Activated CD4-positive, alpha-beta T cell treated with anti-CD3 and anti-CD28 coated beads for 36 hours (primary cell): ENCODE measurements at places on chromosomes 5 and 9. TPM values are rescaled to one million over a fixed set of nuclear protein-coding genes. Genes with fewer than 3 reads are reported as not detected.

GRCh38 chr9:94760010-94760409 lies 33.5 kb downstream of the AOPEP start:
- no peak overlapping the region for H3K4me3 ChIP-seq
- no peak for DNase-seq
- no peak overlapping the region for H3K27ac ChIP-seq
- no peaks in the 10 kb centered on the region for H3K27me3 ChIP-seq
- peaks cover 7% of the 10 kb centered on the region for H3K36me3 ChIP-seq

- DNase-seq, result peak; percentile 51
- H3K4me1 ChIP-seq, result peaks cover 17% of the 10 kb centered on the region
- no peak overlapping the region for H3K27ac ChIP-seq
- H3K27me3 ChIP-seq, result peaks cover 28% of the 10 kb centered on the region
- no peak overlapping the region for H3K4me3 ChIP-seq
Observed at GRCh38 chr5:171601266-171601881, 181.9 kb downstream of the FGF18 start.

DNA sequence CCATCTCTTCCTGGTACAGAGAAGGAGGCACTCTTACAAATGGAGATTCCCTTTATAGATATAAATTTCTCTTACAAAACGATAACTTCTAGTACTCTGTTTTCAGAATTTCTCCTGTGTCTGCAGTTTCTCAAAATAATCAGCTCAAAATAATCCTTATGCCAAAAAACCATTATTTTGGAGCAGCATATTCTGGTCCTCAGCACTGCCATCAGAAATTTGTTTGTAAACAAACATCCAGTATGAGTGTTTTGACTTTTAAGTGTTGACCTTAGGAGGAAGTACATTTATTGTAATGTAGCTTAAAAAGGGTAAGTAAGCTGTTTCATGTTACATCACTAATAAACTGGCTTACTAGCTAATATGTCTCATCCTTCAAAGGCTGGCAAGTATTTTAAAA lies 52.8 kb upstream of the SNAPC3 start:
- no peak overlapping the region for H3K4me3 ChIP-seq
- no peaks in the 10 kb centered on the region for H3K4me1 ChIP-seq
- no peak overlapping the region for H3K27ac ChIP-seq
- H3K36me3 ChIP-seq, result no peaks in the 10 kb centered on the region
- DNase-seq, result no peak

The GRXCR2 gene
- total RNA-seq, result not detected

DNA sequence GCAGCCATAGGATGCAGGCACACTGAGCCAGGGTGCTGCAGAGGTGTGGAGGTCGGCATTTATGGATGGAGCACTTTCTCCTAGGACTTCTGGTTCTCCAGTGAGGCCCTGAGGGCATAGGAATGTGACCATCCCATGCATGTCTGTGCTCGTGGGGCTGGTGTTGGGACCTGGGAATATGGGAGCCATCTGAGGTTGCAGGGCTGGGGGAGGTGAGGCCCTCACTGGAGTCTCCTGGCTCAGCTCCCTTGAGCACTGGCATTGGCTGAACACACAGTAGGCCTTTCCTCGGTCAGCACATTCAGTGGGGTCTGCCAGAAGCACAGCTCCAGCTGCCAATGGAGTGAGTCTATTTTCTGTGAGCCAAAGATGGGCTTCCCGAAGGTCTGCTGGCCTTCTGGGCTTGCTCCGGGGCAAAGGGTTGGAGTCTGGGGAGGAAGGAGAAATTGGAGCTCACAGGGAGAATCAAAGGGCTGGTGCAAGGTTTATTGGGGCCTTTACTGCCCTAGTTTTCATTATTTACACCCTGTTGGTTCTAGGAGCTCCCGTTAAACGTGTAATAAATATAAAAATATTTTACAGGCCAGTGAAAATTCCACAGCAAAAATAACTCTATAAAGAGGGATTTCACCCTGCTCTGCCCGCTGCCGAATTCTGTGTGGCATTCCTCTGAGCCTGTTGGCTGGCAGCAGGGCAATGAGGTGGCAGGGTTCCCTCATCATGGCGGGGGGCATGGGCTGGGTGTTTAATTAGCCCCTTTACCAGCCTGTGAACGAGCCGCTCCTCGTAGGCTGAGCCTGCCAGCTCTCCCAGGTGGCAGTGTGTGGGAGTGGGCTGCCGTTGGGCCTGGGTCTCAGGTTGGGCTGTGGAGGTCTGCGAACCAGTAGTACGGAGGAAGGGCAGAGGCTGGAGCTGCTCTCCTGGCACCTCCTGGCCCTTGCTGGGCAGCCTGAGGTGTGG lies 31.6 kb upstream of the PITX1 start:
- H3K4me3 ChIP-seq, result no peak overlapping the region
- H3K4me1 ChIP-seq, result no peaks in the 10 kb centered on the region
- H3K36me3 ChIP-seq, result no peaks in the 10 kb centered on the region
- no peak for DNase-seq
- H3K27me3 ChIP-seq, result no peaks in the 10 kb centered on the region

The PCDHGA2 gene
- not detected for total RNA-seq

DNA sequence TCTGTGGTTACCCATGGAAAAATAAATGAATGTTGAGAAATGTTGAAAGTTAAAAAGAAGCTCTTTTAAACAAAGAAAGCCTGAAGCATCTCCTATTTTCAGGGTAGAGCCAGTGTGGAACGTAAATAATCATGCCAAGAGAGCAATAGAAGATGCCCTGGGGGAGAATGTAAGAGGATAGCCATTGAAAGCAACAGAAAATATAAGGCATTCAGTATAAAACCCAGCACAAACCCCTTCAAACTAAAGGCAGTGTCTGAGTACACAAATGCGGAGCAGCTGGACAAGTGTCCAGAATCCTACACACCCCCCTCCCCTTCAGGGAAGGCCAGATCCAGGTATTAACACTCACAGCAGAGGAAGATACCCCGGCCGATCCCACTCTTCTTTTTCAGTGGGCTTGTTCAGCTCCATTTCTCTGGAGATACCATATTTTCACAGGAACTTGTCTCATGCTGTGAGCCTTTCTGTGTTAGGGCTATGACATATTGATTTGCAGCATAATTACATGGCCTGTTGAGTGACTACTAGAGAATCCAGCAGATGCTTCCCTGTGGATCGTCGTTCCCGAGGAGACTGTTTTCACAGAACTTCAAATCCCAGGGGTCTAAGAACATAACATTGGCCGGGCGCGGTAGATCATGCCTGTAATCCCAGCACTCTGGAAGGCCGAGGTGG lies 101.2 kb downstream of the PLK2 start:
- no peaks in the 10 kb centered on the region for H3K4me1 ChIP-seq
- H3K4me3 ChIP-seq, result no peak overlapping the region
- no peaks in the 10 kb centered on the region for H3K36me3 ChIP-seq
- H3K27me3 ChIP-seq, result no peaks in the 10 kb centered on the region
- DNase-seq, result no peak

- no peak for DNase-seq
- peaks cover 5% of the 10 kb centered on the region for H3K27me3 ChIP-seq
Observed at GRCh38 chr5:74556006-74556405, 84.5 kb downstream of the ENC1 start.

The ENG gene
- total RNA-seq, result 15.2 TPM

The PCDH12 gene
- total RNA-seq, result 0.70 TPM

- no peaks in the 10 kb centered on the region for H3K4me1 ChIP-seq
- peaks cover 13% of the 10 kb centered on the region for H3K27me3 ChIP-seq
- DNase-seq, result no peak
- no peaks in the 10 kb centered on the region for H3K36me3 ChIP-seq
- no peak overlapping the region for H3K4me3 ChIP-seq
- no peak overlapping the region for H3K27ac ChIP-seq
Observed at GRCh38 chr5:103424453-103425205, 138.0 kb downstream of the NUDT12 start.

DNA sequence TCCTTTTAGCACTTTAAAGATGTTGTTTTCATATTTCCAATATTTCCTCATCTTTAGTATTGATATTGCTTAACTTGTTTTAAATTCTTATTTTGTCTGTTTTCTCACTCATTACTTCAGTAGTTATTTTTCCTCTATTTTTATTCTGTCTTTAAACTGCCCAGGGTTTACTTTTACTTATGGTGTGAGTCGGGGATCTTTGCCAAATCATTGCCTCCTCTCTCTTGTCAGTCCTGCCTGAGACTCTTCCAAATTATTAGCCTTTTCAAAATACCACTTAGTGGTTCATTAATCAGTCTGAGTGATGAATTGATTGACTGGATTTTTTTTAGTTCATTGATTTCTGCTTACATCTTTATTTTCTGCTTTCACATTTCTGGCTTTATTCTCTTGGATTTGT lies 72.9 kb downstream of the SH3GL2 start:
- H3K27ac ChIP-seq, result no peak overlapping the region
- DNase-seq, result no peak
- H3K4me3 ChIP-seq, result no peak overlapping the region
- no peaks in the 10 kb centered on the region for H3K27me3 ChIP-seq
- no peaks in the 10 kb centered on the region for H3K36me3 ChIP-seq

GRCh38 chr9:26321935-26322334 lies 570.7 kb downstream of the CAAP1 start:
- H3K4me3 ChIP-seq, result no peak overlapping the region
- no peaks in the 10 kb centered on the region for H3K36me3 ChIP-seq
- no peak overlapping the region for H3K27ac ChIP-seq
- H3K4me1 ChIP-seq, result no peaks in the 10 kb centered on the region

DNA sequence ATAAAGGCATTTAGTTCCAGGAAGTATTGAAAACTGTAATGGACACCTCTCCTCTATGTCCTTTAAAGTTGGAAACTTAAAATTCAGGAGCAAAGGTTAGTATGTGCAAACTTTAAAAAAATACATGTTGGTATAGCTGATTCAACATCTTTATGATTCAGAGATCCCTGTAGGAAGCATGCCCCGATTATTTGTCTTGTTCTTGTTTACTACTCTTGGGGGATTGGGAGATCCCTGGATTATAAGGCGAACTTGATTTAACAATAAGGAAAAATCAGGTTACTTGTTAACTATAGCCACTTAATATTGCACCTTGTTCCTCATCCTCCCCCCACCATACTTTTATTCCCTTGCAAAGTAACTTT lies 1.7 kb downstream of the F2RL1 start:
- no peak for DNase-seq
- no peaks in the 10 kb centered on the region for H3K36me3 ChIP-seq
- H3K27ac ChIP-seq, result no peak overlapping the region
- peaks cover 9% of the 10 kb centered on the region for H3K4me1 ChIP-seq
- H3K27me3 ChIP-seq, result peaks cover 14% of the 10 kb centered on the region
- H3K4me3 ChIP-seq, result no peak overlapping the region

The MYOZ3 gene
- 0.30 TPM for total RNA-seq

- no peaks in the 10 kb centered on the region for H3K4me1 ChIP-seq
- no peaks in the 10 kb centered on the region for H3K36me3 ChIP-seq
- no peak overlapping the region for H3K4me3 ChIP-seq
- peaks cover 8% of the 10 kb centered on the region for H3K27me3 ChIP-seq
Observed at GRCh38 chr9:134968011-134968822, 50.5 kb upstream of the FCN1 start.
